ENCODE measurements at places on chromosomes 12 and 14. TPM values are rescaled to one million over a fixed set of nuclear protein-coding genes. Genes with fewer than 3 reads are reported as not detected.

TIMELESS gene
- 23.6 TPM for total RNA-seq

DHRS2 gene
- not detected for total RNA-seq

NPFF gene
- not detected for total RNA-seq

NGB gene
- not detected for total RNA-seq

LRIG3 gene
- total RNA-seq = 23.0 TPM

NUP37 gene
- total RNA-seq = 32.2 TPM

HVCN1 gene
- total RNA-seq = 0.53 TPM

SMARCC2 gene
- total RNA-seq = 18.7 TPM

PSMC6 gene
- 90.9 TPM for total RNA-seq

SMIM41 gene
- total RNA-seq = not detected

RBMS2 gene
- 18.7 TPM for total RNA-seq

TRIM9 gene
- total RNA-seq = 0.30 TPM

CARMIL3 gene
- total RNA-seq = not detected

FGF6 gene
- not detected for total RNA-seq

LRRK2 gene
- 0.39 TPM for total RNA-seq

KCNJ8 gene
- not detected for total RNA-seq

PMCH gene
- total RNA-seq = not detected

SAMD4A gene
- total RNA-seq = 10.6 TPM

TGM1 gene
- total RNA-seq = 19.3 TPM

CIROP gene
- not detected for total RNA-seq

CCDC175 gene
- not detected for total RNA-seq

TRHDE gene
- total RNA-seq = 0.47 TPM

CCDC177 gene
- total RNA-seq = not detected

RNASE2 gene
- not detected for total RNA-seq

GZMB gene
- total RNA-seq = not detected

FOXA1 gene
- not detected for total RNA-seq

CMAS gene
- total RNA-seq = 44.7 TPM

PNN gene
- total RNA-seq = 20.5 TPM

KITLG gene
- 11.6 TPM for total RNA-seq

NUAK1 gene
- total RNA-seq = 4.8 TPM

SRRM4 gene
- total RNA-seq = not detected

TMEM119 gene
- 0.49 TPM for total RNA-seq

FAM186B gene
- total RNA-seq = 0.15 TPM

STXBP6 gene
- not detected for total RNA-seq

MAP3K9 gene
- 11.9 TPM for total RNA-seq

MYH7 gene
- not detected for total RNA-seq

DENR gene
- 30.9 TPM for total RNA-seq

MYL2 gene
- total RNA-seq = not detected

PELI2 gene
- total RNA-seq = 0.08 TPM

CCDC60 gene
- not detected for total RNA-seq

STAC3 gene
- total RNA-seq = not detected

CAPZA3 gene
- total RNA-seq = not detected

NDRG2 gene
- total RNA-seq = 7.8 TPM

TEX22 gene
- not detected for total RNA-seq
